ENCODE measurements at places on chromosomes 13 and 19.
A peak's percentile ranks its signal among the peaks of the same experiment; 100 is the strongest.

- DNase-seq: no peak
Observed at GRCh38 chr13:59991395-59991794, 172.3 kb downstream of the DIAPH3 start.

- no peak for DNase-seq
Observed at GRCh38 chr13:31369213-31369612, 169.4 kb downstream of the B3GLCT start.

DNA sequence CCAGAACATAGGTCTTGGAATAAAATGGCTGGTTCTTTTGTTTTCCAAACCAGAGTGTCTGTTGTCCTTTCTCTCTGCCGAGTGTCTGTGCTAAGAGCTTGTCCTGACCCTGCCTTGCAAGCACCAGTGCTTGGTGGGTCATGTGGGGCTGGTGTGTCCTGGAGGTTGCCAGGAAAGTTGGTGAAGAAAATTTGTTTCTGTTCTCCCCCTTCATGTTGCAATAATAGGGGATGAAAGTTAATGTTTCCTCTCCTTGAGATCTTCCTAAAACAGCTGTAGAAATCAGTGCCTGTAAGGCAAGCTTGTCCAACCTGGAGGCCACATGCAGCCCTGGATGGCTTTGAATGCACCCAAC, 2.7 kb downstream of the HAMP start:
- no peak for DNase-seq

GRCh38 chr19:8491574-8491973, 10.9 kb downstream of the PRAM1 start:
- DNase-seq: no peak

DNA sequence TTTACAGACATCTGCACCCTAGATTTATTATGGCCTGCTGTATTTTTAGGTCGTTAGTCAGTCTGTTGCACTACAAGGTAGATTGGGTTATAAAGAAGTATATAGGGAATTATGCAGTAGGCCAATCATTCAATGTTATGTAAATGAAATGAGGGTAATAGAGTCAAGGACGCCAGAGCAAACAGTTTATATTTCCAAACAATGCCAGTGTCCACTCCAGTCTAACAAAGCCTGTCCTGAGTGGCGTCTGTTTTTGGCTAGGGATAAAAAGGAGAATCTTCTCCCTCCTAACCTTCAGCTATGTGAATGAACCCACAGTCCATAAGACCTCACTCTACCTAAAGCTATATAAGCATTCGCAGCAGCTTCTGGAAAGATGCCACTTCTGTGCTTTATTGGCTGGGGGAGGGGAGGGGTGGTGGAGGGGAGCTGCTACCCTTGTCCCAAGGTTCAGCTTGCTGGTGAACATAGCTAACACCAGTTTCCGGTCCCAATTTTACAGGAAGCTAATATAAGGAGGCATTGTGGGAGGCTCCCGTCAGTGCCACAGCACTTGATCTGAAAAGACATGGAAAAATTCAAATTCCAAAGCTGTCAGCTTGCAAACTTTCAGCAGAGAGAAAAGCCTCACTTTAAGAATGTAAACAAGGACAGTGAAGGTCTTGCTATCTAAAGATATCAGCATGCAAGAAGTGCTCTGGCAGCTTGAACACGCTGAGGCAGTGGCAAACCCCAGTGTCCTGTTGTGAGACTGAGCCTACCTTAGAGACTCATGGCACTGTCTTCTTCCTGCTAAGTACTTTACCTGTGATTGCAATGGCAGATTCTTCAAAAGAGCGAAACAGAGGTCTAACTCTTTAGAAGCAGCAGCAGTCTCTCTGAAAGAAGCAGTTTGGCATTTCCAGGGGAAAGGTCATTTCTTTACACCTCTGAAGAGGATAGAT, 369.9 kb downstream of the PCDH9 start:
- DNase-seq: no peak

DNA sequence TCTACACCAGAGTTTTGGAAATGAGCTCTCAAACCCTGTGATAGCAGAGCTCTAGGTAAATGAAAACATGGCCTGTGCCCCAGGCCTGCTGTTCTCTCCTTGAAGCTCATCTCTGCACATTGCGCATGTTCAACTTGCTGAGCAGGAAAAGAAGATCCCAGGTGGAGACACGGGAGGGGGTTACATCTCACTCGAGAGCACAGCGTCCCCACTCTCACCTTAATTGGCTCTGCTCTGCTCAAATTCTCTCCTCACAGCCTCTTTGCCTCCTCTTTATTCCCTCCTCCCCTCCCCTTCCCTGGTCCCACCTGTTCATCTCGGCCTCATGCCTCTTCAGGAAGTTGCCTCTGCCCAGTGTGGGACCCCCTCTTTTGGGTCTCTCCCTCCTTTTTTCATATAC, 44.7 kb downstream of the RGCC start:
- DNase-seq: no peak

GRCh38 chr19:39524495-39524894, 8.2 kb downstream of the EID2B start:
- DNase-seq: no peak

- DNase-seq: no peak
Observed at GRCh38 chr13:42114912-42115311, 66.5 kb downstream of the DGKH start.

GRCh38 chr13:97948041-97948440, 5.4 kb upstream of the IPO5 start:
- peak; percentile 53 for DNase-seq

DNA sequence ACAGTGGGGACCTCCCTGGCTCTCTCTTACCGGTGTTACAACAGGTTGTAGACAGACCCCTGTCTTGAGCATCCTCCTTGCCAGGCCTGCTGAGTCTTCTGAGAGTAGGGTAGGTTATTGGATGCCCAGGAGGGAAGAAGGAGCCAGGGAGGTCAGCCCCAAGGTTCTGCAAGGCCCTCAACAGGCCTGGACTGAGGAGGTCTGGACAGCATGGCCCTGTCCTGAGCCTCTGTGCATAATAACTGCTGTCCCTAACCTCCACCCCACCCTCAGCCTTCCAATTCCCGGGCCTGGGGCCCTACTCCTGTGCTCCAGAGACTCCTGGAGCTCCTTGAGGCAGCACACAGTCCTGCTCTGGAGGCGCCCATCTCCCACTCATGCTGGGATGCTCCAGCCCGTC, 336 bp downstream of the CD22 start:
- no peak for DNase-seq

GRCh38 chr13:75554464-75554863, 4.9 kb downstream of the UCHL3 start:
- no peak for DNase-seq

- no peak for DNase-seq
Observed at GRCh38 chr13:55563267-55563666, 1577.5 kb upstream of the PRR20A start.

GRCh38 chr19:28332351-28332750, 880.6 kb downstream of the UQCRFS1 start:
- DNase-seq: no peak

DNA sequence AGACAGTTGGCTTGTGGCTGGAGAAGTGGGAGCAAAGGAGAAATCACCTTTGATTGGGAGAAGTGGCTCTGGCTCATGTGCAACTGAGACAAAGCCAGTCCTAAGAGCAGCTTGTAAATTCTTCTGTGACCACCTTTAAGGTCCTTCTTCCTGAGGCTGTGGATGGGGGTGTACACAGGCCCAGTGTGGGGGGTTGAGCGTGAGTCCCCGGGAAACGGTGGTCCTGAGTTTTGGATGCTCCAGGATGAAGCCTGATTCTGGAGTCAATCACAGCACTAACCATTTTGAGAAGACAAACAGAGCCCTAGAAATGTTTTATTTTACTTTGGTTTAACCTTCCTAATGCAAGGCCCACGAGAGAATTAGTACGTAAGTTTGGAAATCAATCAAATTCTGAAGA, 3.9 kb upstream of the CEBPA start:
- no peak for DNase-seq

GRCh38 chr13:77896536-77896935, 22.1 kb downstream of the EDNRB start:
- peak; percentile 86 for DNase-seq

DNA sequence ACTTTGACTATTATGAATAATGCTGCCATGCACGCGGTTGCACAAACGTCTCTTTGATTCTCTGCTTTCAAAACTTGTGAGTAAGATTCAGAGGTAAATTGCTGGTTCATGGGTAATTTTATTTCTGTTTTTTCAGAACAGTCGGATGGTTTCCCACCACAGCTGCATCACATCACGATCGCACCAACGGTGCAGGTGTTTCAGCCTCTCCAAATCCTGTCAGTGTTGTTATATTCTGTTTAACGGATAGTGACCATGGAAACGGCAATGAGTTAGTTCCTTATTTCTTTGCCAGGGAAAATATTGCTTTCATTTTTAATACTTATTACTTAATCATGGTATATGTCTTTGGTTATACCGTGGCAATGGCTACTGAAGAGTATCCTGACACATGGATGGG, 19.1 kb upstream of the ZNF835 start:
- no peak for DNase-seq

GRCh38 chr19:51295382-51296126, 15.9 kb upstream of the IGLON5 start:
- DNase-seq: no peak
